ENCODE measurements at places on chromosomes 2 and 18. TPM values are rescaled to one million over a fixed set of nuclear protein-coding genes. Genes with fewer than 3 reads are reported as not detected.
A peak's percentile ranks its signal among the peaks of the same experiment; 100 is the strongest.

The ALPP gene
- total RNA-seq: not detected

The ITGA4 gene
- total RNA-seq: 11.0 TPM

The EGR4 gene
- not detected for total RNA-seq

The SUCLG1 gene
- total RNA-seq: 48.4 TPM

The G6PC2 gene
- not detected for total RNA-seq

The KLF11 gene
- 15.4 TPM for total RNA-seq

The REG3A gene
- not detected for total RNA-seq

The EVX2 gene
- total RNA-seq: not detected

The TNFRSF11A gene
- total RNA-seq: 0.42 TPM

DNA sequence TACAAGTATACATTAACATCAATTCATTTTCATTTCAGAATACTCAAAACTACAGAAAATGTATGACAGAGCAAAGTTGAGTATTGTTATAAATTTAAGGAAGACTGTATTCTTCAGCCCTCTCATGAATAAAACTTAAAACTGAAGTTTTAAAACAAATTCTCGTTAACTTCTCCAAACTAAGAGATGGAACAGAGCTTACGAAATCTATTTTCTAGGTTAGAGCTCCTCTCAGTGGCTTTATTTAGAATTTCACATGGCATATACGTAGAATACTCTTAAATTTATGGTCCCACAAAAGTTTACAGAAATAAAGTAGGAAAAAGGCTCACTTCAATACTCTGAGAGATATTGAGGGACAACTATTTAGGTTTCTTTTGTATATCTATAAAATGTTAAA, 612.1 kb downstream of the KCNJ3 start:
- DNase-seq: no peak

- DNase-seq: no peak
Observed at GRCh38 chr2:763766-764525, 86.7 kb upstream of the TMEM18 start.

DNA sequence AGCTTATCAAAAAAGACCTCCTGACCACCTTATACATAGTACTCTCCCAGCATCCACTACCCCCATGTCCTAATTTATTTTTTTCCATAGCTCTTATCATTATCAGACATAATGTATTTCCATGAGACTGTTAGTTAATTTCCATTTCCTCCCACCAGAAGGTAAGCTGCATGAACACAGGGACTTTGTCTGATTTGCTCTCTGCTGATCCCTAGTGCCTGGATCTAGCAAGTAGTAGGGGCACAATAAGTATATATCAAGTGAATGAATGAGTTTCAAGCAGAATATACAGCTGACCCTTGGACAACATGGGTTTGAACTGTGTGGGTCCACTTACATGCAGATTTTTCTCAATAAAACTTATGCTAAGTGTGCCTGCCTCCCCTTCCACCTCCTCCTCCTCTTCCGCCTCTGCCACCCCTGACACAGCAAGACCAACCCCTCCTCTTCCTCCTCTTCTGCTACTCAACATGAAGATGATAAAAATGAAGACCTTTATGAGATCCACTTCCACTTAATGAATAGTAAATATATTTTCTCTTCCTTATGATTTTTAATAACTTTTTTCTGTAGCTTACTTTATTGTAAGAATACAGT, 53.8 kb downstream of the CTAGE1 start:
- DNase-seq: no peak

DNA sequence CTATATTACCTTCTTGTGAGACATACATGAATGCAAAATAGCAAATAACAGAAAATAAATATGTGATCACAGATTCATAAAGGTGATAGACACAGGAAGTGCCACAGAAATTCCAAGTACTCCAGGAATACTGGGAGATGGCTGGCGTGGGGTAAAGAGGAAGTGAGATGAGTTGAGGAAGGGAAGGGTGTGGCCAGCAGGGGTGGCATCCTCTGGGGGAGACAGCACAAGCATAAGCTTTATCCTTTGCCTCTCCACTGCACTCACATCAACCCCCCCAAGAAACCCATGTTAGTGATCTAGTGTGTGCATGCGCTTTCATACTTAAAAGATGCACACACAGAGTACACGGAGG, 94.8 kb upstream of the B3GNT7 start:
- no peak for DNase-seq

DNA sequence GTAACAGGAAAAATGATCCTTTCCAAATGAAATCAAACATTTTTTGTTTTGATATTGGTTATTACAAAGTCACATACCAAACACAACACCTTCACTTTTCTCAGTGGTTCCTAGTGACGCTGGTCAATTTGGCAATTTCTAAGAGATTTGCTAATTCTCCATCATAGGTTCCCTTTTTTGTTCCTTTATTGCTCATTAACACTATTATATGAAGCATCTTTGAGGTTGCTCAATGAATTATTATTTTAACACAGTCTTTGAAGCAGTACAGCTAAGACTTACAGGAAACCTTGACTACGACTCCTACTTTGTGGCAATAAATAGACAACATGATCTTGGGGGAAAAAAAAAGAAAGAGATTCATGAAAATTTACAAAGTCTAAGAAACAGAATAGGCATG, 152.2 kb upstream of the VRK2 start:
- DNase-seq: no peak

DNA sequence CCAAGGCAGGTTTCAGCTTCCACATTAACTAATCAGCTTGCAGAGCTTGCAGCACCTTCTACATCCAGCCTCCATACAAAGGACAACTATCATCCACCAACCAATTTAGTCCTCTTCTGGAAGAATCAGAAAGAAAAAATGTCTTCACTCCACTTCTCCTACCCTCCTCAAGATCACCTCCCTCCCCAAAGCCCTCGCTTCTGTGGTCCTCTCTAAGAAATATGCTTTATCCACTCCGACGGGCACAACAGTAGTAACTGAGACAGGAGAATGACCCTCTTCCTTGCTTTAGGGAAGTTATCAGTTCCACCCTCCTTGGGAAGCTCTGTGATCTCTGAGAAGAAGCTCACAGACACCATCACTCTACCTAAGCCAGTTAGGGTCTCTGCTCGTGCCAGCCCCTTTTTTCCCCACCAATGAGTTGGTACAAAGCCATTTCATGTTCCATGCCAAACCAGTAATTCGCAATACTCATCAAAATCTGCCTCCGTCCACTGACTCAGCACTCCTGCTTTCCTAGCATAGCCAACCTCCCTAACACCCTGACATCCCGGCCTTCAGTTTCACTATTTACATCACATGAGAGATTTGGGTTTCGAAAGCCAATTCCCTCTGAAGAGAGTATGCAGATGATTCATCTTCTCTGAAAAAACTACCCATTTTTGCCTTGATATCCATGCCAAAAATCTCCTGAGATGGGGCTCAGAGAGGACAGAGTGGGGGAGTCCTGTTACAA, 114.1 kb upstream of the PKDCC start:
- peak; percentile 16 for DNase-seq

DNA sequence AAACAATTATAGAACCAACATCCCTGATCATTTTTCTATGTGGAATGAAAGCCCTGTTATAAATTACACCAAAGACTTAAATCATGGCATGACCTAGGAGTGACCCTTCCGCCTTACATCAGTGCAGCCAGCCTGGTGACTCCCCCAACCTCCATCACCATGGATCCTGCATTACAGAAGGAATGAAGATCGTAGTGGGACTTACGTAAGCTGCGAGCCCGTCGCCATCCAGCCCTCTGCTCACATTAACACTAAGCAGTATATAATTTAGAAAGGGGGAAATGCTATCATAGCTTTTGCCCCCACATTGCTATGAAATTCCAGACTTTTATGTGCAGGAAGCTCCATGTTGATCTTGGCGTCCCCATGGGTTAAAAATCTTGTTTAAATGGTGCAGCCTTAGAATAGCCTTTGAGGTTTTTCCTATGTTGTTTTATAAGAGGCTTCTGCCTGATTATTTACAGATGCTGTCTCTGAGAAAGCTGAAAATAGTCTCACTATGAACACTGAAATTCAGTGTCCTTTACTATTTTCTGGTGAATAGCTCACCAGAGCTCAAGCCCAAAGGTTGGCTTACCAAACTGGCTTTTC, 76.3 kb downstream of the COLEC12 start:
- DNase-seq: no peak

- no peak for DNase-seq
Observed at GRCh38 chr2:20624156-20624883, 26.6 kb downstream of the HS1BP3 start.

DNA sequence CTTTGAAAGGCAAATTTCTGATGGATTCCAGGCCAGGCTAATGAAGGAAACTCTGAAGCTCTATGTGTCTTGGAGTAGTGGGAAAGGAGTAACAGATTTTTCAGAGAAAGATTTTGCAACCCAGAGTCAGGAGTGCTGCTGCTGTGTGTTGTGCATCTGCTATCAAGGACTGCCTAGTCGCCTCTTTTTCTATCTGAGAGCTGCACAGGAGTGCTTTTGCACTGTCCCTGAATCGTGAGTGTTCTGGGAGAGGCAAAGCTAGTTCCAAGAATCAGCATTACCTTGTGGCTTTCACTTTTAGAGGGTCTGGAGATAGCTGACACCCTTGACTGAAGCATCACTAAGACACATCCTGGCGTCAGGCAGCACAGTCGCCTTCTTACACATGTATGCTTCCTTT, 336.4 kb downstream of the PARD3B start:
- no peak for DNase-seq

GRCh38 chr2:200099256-200099655, 143.9 kb downstream of the MAIP1 start:
- DNase-seq: no peak

DNA sequence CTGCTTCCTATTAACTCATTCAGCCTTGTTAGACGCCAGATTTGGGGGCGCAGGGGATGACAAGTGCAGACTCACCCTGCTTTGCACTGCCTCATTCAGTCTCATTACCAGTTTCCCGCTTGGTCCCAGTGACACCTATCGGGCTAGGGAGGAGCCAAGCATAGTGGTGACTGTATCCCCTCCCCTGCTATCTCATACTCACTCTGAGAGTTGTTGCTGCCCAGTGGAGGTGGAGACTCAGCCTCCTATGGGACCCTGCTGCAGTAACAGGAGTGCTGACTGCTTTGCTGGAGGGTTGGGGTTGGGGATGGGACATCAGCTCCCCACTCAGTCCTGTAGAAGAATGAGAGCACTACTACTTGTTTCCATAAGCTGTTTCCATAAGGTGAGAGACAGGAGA, 21.3 kb upstream of the PIK3C3 start:
- no peak for DNase-seq

DNA sequence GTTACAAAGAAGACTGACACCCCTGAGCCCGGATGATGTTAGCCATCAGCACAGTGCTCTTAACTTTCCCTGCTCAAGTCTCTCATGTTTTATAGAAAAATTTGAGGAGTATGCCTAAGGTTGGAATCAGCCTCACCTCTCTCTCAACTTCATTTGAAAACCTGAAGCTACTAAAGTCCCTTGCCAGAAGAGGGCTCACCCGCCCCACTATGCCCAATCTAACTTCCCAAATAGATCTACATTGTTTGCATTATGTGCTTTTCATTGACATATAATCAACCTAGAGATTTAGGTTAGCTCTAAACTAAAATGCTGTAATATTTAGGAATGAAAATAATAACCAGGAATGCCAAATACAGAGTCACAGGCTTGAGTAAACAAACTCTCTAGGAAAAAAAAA, 305.4 kb downstream of the NCKAP5 start:
- DNase-seq: no peak

GRCh38 chr2:69830045-69830905, 815 bp downstream of the GMCL1 start:
- DNase-seq: no peak

GRCh38 chr18:56511996-56512395, 126.4 kb downstream of the TXNL1 start:
- DNase-seq: no peak

DNA sequence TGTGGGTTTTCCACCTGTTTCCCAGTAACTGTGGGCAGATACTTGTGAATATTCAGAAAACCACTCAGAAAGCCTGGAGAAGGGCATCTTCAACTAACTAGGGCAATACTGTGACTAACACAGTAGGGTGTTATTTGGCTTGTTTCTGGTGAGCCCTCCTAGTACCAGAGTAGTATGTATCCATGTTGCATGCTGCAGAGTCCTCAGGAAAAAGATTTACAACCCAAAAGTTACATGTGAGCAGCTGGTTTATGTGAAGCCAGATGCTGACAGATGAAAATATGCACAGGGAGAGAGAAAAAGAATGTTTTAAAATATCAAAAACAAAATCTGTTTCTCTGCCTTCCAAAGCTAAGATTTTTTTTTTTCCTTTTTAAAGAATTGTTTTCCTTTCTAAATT, 333.2 kb upstream of the UBE2E3 start:
- no peak for DNase-seq
